ENCODE measurements at places on chromosomes 5 and 9. TPM values are rescaled to one million over a fixed set of nuclear protein-coding genes. Genes with fewer than 3 reads are reported as not detected.

The FBLL1 gene
- 0.08 TPM for total RNA-seq

The ASPN gene
- total RNA-seq, result not detected

The FSTL4 gene
- total RNA-seq, result 3.8 TPM

The CNTNAP3 gene
- total RNA-seq, result 8.8 TPM

The LHX2 gene
- 4.7 TPM for total RNA-seq

The PCAT7 gene
- 0.46 TPM for total RNA-seq

The HK3 gene
- total RNA-seq, result not detected

The SLC6A18 gene
- not detected for total RNA-seq

The SEMA4D gene
- 4.3 TPM for total RNA-seq

The CNTLN gene
- total RNA-seq, result 6.0 TPM

The SLC1A3 gene
- total RNA-seq, result not detected

The SMIM33 gene
- total RNA-seq, result not detected

The ABITRAM gene
- total RNA-seq, result 22.5 TPM

The CNTNAP3B gene
- total RNA-seq, result 17.5 TPM

The FOXI1 gene
- not detected for total RNA-seq

The SIT1 gene
- total RNA-seq, result not detected

The VPS13A gene
- 11.4 TPM for total RNA-seq

The DNAJC25 gene
- 11.5 TPM for total RNA-seq

The ISL1 gene
- total RNA-seq, result not detected

The IL9 gene
- not detected for total RNA-seq

The SPDL1 gene
- 55.8 TPM for total RNA-seq

The SLC6A19 gene
- 0.22 TPM for total RNA-seq

The TMEM252 gene
- total RNA-seq, result not detected

The DDX41 gene
- total RNA-seq, result 149 TPM

The EXOSC3 gene
- total RNA-seq, result 78.2 TPM

The CD274 gene
- total RNA-seq, result 1.4 TPM

The BARX1 gene
- total RNA-seq, result 12.9 TPM

The RGS7BP gene
- not detected for total RNA-seq

The WNT8A gene
- total RNA-seq, result not detected

The GEMIN5 gene
- 24.3 TPM for total RNA-seq

The CENPK gene
- 28.5 TPM for total RNA-seq

Data from A549 treated with Mapracorat at 1 μM for 4 hours (cell line).